ENCODE measurements at places on chromosomes 2 and 18.
A peak's percentile ranks its signal among the peaks of the same experiment; 100 is the strongest.

DNA sequence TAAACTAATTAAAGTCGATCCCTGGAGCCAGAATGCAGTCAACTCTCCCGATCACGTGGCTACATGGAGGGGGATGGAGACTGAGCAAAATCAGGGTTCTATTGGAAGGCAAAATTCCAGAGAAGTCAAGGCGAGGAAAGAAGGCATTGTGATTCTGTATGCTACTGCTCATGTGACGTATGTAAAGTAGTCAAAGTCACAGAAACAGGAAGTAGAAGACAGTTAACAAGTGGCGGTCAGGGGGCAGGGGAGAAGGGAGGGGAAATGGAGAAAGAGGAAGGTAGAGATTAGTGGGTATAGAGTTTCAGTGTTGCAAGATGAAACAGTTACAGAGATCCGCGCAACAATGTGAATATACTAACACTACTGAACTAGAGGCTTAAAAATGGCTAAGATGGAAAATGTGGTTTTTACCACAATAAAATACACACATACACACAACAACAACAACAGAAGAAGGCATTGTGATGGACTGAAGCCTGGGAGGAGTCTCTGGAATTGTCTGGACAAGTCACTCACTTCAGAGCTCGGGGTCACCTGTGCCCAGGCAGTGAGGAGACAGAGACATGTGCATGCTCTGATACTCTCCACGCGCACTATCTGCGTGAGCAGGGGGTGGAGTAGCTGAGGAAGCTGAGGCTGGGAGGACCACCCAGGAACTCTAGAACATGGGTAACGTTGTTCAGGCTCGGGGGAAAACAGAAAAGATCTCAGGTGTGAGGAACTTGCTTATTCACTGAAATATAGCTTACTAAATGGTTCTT, 89.9 kb upstream of the CDCA7 start:
- peak; percentile 61 for DNase-seq

- DNase-seq, result no peak
Measured at GRCh38 chr2:82652117-82652516, 1807.0 kb downstream of the SUCLG1 start.

GRCh38 chr2:121826036-121826435, 70.6 kb downstream of the TSN start:
- no peak for DNase-seq

GRCh38 chr18:22490429-22490846, 72.7 kb upstream of the CTAGE1 start:
- no peak for DNase-seq

GRCh38 chr2:115122701-115123100, 680.3 kb downstream of the DPP10 start:
- no peak for DNase-seq

DNA sequence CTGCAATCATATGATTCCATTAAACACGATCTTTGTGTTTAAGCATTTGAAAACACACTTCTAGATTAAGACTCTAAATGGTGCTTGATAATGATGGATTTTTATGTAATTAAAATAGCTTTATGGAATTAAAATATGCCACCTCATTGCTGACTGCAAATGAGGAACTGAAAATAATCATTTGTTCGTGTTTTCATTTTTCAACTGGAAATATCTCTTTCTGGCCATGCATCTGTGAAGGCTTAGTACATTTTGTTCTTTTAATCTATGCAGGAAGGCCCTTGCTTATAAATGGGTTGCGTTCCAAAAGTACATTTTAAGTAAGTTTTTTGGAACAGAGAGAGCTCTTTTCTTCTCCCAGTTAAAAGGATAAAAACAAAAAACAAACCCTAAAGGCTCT, 125.5 kb downstream of the MC4R start:
- no peak for DNase-seq

GRCh38 chr18:23380001-23380550, 73.0 kb upstream of the RIOK3 start:
- no peak for DNase-seq

- no peak for DNase-seq
Measured at GRCh38 chr2:98039085-98039756, 43.5 kb upstream of the TMEM131 start.

DNA sequence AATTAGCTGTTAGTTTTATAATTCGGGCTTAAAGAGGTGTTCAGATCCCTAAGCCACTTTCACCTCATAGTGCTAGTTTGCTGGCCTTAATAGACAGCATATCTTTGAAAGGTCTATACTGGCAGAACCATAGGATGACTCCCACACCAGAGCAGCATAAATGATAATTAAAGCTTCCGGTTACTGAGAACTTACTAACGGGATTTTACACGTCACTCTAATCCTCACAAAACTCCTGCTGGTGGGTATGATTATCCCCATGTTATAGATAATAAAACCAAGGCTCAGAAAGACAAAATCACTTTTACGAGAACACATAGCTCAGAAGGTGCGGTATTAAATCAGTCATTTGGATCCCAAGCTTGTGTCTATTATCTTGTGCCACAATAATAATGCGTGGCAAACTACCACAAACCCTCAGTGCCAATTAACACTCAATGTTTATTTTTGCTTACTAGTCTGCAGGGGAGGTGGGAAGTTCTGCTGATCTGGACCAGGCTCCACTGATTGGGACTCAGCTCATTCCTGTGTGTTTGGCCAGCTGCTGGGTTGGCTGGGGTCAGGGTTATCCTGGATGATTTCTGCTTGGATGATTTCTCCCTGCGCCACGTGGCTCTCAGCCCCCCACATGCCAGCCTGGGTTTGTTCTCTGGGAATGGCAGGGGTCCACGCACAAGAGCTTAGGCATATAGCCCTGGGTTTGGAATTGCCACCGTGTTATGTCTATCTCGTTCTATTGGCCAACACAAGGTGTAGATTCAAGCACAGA, 62.3 kb downstream of the TRIB2 start:
- DNase-seq, result no peak

GRCh38 chr2:122100346-122100745, 344.9 kb downstream of the TSN start:
- no peak for DNase-seq

- no peak for DNase-seq
Measured at GRCh38 chr2:42547446-42548295, 20.8 kb upstream of the MTA3 start.

- DNase-seq, result no peak
Measured at GRCh38 chr2:180978903-180979748, 1.3 kb upstream of the UBE2E3 start.

Measured in activated naive CD4-positive, alpha-beta T cell treated with anti-CD3 and anti-CD28 coated beads for 36 hours (primary cell).